ENCODE measurements at places on chromosomes 5 and 9.

GRCh38 chr5:88887342-88887741 lies 4.4 kb upstream of the MEF2C start:
- no peak for DNase-seq
- no peak overlapping the region for H3K4me3 ChIP-seq
- H3K4me1 ChIP-seq, result peaks cover 5% of the 10 kb centered on the region
- H3K27me3 ChIP-seq, result no peaks in the 10 kb centered on the region

DNA sequence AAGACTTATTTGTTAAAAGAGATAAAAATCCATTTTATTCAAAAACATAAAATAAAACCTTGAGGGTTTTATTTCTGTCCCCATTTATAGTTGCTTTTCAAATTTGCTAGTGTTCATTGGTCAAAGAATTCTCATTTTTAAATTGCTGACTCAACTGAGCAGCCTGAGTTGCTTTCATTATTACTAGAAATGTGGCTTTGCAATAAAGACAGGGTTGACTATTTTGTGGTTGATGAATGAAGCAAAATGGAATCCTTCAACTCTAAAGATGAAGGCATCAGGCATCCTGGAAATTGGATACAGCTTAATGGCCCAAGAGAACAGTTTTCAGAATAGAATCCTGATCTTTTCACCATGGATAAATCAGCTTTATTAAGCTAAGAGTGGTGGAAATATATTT lies 23.9 kb upstream of the PPP3R2 start:
- no peak overlapping the region for H3K27ac ChIP-seq
- no peak for DNase-seq
- no peaks in the 10 kb centered on the region for H3K36me3 ChIP-seq
- H3K27me3 ChIP-seq, result no peaks in the 10 kb centered on the region

- no peaks in the 10 kb centered on the region for H3K27me3 ChIP-seq
- no peak overlapping the region for H3K27ac ChIP-seq
- H3K36me3 ChIP-seq, result no peaks in the 10 kb centered on the region
- DNase-seq, result no peak
Measured at GRCh38 chr5:1510151-1510561, 13.6 kb downstream of the LPCAT1 start.

DNA sequence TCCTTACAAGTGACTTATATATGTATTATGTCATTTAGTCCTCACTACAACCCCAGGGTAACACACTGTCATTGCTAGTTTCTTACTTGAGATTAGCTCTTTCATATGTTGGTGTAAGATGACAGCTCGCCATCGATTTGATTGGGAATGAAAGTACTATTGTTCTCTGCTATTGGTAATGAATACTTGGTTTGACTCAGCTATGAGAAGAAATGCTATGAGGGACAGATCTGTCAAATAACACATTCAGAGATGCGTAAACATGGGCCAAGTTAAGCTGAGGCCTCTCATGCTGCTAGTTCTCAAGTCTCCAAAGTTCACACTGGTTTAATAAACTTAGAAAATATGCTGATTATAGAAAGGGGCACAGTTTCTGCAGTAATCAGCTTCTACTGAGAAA lies 142.7 kb downstream of the SGCD start:
- H3K4me1 ChIP-seq, result no peaks in the 10 kb centered on the region
- H3K36me3 ChIP-seq, result no peaks in the 10 kb centered on the region
- no peaks in the 10 kb centered on the region for H3K27me3 ChIP-seq

DNA sequence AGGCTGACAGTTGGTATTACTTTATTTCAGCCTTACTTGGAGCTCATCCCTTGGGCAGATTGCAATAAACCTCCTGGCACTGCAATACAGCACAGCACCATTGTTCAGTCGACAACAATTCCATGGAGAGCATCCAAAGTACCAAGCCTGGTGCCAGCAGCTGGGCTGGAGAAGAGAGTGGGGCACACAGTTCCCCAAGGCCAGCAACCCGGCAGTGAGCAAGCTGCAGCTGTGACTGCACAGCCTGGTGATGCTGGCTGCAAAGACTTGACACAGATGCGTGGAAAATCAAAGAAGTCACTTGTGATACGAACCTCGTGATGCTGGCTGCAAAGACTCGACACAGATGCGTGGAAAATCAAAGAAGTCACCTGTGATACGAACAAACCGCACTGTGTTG lies 125.4 kb downstream of the ATPSCKMT start:
- H3K27me3 ChIP-seq, result no peaks in the 10 kb centered on the region
- no peaks in the 10 kb centered on the region for H3K4me1 ChIP-seq
- DNase-seq, result no peak
- H3K27ac ChIP-seq, result no peak overlapping the region
- H3K4me3 ChIP-seq, result no peak overlapping the region

GRCh38 chr5:90084342-90084741 lies 325.2 kb downstream of the CETN3 start:
- H3K4me3 ChIP-seq, result no peak overlapping the region
- no peaks in the 10 kb centered on the region for H3K27me3 ChIP-seq
- no peak for DNase-seq
- no peaks in the 10 kb centered on the region for H3K4me1 ChIP-seq
- H3K27ac ChIP-seq, result no peak overlapping the region
- H3K36me3 ChIP-seq, result no peaks in the 10 kb centered on the region

DNA sequence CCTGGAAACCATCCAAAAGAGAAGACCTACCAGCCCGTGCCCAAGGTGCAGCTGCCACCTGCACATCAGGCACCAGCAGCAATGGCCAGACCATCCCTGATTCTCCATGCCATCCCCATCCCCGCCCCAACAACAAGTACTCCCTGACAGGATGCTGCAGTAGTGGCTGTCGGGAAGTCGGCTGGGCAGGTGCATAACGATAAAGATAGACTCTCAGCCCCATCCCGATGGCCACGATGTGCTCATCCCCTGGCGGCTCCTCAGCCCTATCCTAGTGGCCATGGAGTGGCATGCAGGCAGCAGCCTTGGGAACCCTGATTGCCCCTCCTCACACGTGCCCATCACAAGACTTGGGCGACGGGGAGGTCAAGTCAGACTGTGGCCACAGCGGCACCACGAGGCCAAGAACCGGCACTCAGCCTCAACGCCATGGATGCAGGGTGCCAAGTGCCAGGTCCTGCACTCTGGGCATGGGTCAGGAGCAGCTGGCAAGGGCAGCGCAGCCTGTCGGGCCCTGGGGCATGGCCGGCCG lies 368.8 kb upstream of the SPATA31A5 start:
- no peaks in the 10 kb centered on the region for H3K36me3 ChIP-seq
- H3K27me3 ChIP-seq, result no peaks in the 10 kb centered on the region
- H3K4me3 ChIP-seq, result no peak overlapping the region
- no peak overlapping the region for H3K27ac ChIP-seq

DNA sequence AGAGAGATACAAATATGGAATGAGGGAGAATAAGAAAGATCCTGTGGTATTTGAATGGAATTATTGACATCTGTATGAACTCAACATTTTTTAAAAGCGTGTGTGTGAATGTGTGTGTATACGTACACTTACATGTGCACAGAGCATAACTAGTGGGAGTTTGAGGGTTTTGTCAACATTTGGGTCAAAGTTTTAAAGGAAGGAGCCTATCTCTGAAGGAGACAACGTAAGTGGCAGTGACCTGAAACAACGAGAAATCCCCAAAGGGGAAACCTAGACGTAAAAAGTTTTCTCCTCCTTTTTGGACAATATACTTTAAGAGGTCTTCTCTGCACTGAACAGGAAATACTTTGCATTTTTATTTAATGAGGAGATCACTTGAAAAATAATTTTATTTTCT lies 40.2 kb upstream of the DTWD2 start:
- no peak overlapping the region for H3K27ac ChIP-seq
- no peaks in the 10 kb centered on the region for H3K27me3 ChIP-seq
- no peak overlapping the region for H3K4me3 ChIP-seq
- H3K36me3 ChIP-seq, result no peaks in the 10 kb centered on the region
- no peak for DNase-seq

- H3K4me3 ChIP-seq, result no peak overlapping the region
- no peaks in the 10 kb centered on the region for H3K36me3 ChIP-seq
- H3K27me3 ChIP-seq, result no peaks in the 10 kb centered on the region
- peaks cover 12% of the 10 kb centered on the region for H3K4me1 ChIP-seq
Measured at GRCh38 chr9:114652776-114653555, 4.6 kb downstream of the TEX53 start.

- H3K4me1 ChIP-seq, result no peaks in the 10 kb centered on the region
- no peak overlapping the region for H3K4me3 ChIP-seq
- H3K27me3 ChIP-seq, result no peaks in the 10 kb centered on the region
- DNase-seq, result no peak
- no peaks in the 10 kb centered on the region for H3K36me3 ChIP-seq
Measured at GRCh38 chr5:8884029-8884428, 661.8 kb downstream of the SEMA5A start.

- no peaks in the 10 kb centered on the region for H3K27me3 ChIP-seq
- no peaks in the 10 kb centered on the region for H3K36me3 ChIP-seq
- DNase-seq, result no peak
Measured at GRCh38 chr9:73575101-73576060, 423.7 kb downstream of the ANXA1 start.

- H3K36me3 ChIP-seq, result no peaks in the 10 kb centered on the region
- peaks cover 17% of the 10 kb centered on the region for H3K4me1 ChIP-seq
- H3K27me3 ChIP-seq, result no peaks in the 10 kb centered on the region
- H3K4me3 ChIP-seq, result no peak overlapping the region
- DNase-seq, result no peak
Measured at GRCh38 chr5:135050244-135050767, 16.3 kb upstream of the PITX1 start.

- no peak for DNase-seq
- no peaks in the 10 kb centered on the region for H3K36me3 ChIP-seq
- no peaks in the 10 kb centered on the region for H3K4me1 ChIP-seq
- no peaks in the 10 kb centered on the region for H3K27me3 ChIP-seq
- H3K27ac ChIP-seq, result no peak overlapping the region
Measured at GRCh38 chr9:98479967-98480847, 224.8 kb upstream of the TBC1D2 start.

GRCh38 chr5:14217587-14217986 lies 74.4 kb downstream of the TRIO start:
- DNase-seq, result no peak
- peak overlapping the region; percentile 59 for H3K27ac ChIP-seq
- H3K4me1 ChIP-seq, result peaks cover 6% of the 10 kb centered on the region
- H3K27me3 ChIP-seq, result no peaks in the 10 kb centered on the region

- no peaks in the 10 kb centered on the region for H3K36me3 ChIP-seq
- H3K4me3 ChIP-seq, result no peak overlapping the region
- no peaks in the 10 kb centered on the region for H3K4me1 ChIP-seq
- no peak overlapping the region for H3K27ac ChIP-seq
Measured at GRCh38 chr9:117682955-117683710, 21.1 kb upstream of the TLR4 start.

- DNase-seq, result no peak
- no peaks in the 10 kb centered on the region for H3K4me1 ChIP-seq
- H3K27ac ChIP-seq, result no peak overlapping the region
- no peaks in the 10 kb centered on the region for H3K36me3 ChIP-seq
Measured at GRCh38 chr5:149154650-149155049, 13.4 kb downstream of the ABLIM3 start.

- no peaks in the 10 kb centered on the region for H3K36me3 ChIP-seq
- no peak for DNase-seq
- no peak overlapping the region for H3K27ac ChIP-seq
- H3K4me1 ChIP-seq, result peaks cover 5% of the 10 kb centered on the region
- H3K4me3 ChIP-seq, result no peak overlapping the region
- no peaks in the 10 kb centered on the region for H3K27me3 ChIP-seq
Measured at GRCh38 chr9:127155314-127155960, 33.0 kb upstream of the ANGPTL2 start.

DNA sequence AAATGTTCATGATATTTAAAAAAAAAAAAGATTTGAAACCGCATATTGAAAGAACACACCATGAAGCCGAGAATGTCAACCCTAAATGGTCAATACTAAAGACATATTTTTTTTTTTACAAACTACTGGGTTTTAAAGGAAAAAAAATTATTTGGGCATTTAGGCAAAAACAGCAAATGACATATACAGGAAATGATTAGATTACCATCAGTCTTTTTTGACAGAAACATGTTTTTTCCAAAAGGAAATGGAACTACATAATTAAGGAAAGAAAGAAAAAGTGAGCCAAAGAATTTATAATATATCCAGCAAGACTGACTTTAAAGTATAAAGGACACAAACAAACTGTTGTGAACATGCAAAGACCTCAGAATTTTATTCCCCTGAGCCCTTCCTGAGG lies 56.7 kb downstream of the RALGPS1 start:
- H3K27me3 ChIP-seq, result no peaks in the 10 kb centered on the region
- no peak overlapping the region for H3K4me3 ChIP-seq
- no peaks in the 10 kb centered on the region for H3K4me1 ChIP-seq
- H3K36me3 ChIP-seq, result no peaks in the 10 kb centered on the region
- H3K27ac ChIP-seq, result no peak overlapping the region
- DNase-seq, result no peak

DNA sequence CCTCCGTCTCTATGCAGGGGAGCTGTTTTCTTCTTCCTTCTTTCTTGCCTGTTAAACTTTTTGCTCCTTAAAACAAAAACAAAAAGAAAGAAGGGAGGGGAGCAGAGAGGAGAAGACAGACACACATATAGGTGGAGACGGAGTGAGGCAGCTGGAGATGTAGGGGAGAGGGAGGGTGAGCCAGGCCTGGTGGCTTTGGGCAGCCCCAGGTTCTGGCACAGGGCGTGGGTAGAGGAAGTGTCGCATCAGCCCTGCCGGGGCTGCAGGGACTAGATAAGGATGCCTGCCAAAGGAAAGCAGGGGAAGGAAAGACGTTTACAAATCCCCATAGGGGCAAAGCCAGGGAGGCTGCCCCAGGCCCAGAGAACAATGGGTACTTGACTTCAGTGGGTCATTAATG lies 38.7 kb upstream of the PTGS1 start:
- H3K27me3 ChIP-seq, result no peaks in the 10 kb centered on the region
- no peaks in the 10 kb centered on the region for H3K4me1 ChIP-seq
- H3K36me3 ChIP-seq, result peaks cover 25% of the 10 kb centered on the region
- no peak overlapping the region for H3K4me3 ChIP-seq
- DNase-seq, result no peak

- H3K27me3 ChIP-seq, result no peaks in the 10 kb centered on the region
- no peaks in the 10 kb centered on the region for H3K36me3 ChIP-seq
- H3K4me1 ChIP-seq, result no peaks in the 10 kb centered on the region
- H3K27ac ChIP-seq, result no peak overlapping the region
- H3K4me3 ChIP-seq, result no peak overlapping the region
Measured at GRCh38 chr5:37771731-37772130, 68.1 kb downstream of the GDNF start.

GRCh38 chr9:111258875-111259271 lies 71.2 kb downstream of the OR2K2 start:
- no peak overlapping the region for H3K4me3 ChIP-seq
- H3K36me3 ChIP-seq, result no peaks in the 10 kb centered on the region
- DNase-seq, result no peak
- no peak overlapping the region for H3K27ac ChIP-seq
- H3K4me1 ChIP-seq, result no peaks in the 10 kb centered on the region
- H3K27me3 ChIP-seq, result no peaks in the 10 kb centered on the region

GRCh38 chr5:37111426-37112382 lies 137.5 kb downstream of the CPLANE1 start:
- peaks cover 97% of the 10 kb centered on the region for H3K36me3 ChIP-seq
- H3K4me1 ChIP-seq, result no peaks in the 10 kb centered on the region
- no peak overlapping the region for H3K27ac ChIP-seq
- no peak overlapping the region for H3K4me3 ChIP-seq

- H3K4me3 ChIP-seq, result peak overlapping the region; percentile 88
- H3K27me3 ChIP-seq, result no peaks in the 10 kb centered on the region
- no peaks in the 10 kb centered on the region for H3K36me3 ChIP-seq
- peak overlapping the region; percentile 98 for H3K27ac ChIP-seq
Measured at GRCh38 chr9:132943651-132944293, 644 bp downstream of the TSC1 start.

All from esophagus squamous epithelium (tissue), 5 donors.